ENCODE measurements at places on chromosomes 4 and X.

- no peak for DNase-seq
Observed at GRCh38 chr4:25929298-25929686, 15.3 kb downstream of the SMIM20 start.

GRCh38 chrX:331151-331824 is 12.7 kb upstream of the GTPBP6 start:
- DNase-seq = no peak

GRCh38 chr4:76764251-76764650 is 133.7 kb downstream of the SOWAHB start:
- DNase-seq = no peak

GRCh38 chrX:119954374-119954773 is 10.8 kb upstream of the NKAP start:
- DNase-seq = no peak

DNA sequence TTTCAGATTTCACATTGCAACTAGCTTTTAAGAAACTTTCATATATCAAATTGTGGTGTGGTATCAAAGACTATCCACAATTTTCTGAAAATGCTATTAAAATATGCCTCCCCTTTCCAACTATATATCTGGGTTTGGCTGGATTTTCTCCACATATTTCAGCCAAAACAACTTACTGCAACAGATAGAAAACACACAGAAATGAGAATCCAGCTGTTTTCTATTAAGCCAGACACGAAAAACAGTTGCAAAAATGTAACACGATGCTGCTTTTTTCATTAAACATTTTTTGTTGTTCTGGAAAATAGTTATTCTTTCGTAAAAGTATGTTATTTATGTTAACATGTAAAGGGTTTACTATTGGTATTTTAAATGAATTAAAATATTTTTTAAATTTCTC is 33.1 kb downstream of the DCTD start:
- DNase-seq = no peak

GRCh38 chr4:21134994-21135393 is 434.7 kb downstream of the PACRGL start:
- DNase-seq = no peak

GRCh38 chrX:8364369-8365141 is 100.1 kb upstream of the VCX3B start:
- DNase-seq = peak; percentile 52

GRCh38 chr4:59855630-59856352 is 1344.3 kb upstream of the ADGRL3 start:
- no peak for DNase-seq

DNA sequence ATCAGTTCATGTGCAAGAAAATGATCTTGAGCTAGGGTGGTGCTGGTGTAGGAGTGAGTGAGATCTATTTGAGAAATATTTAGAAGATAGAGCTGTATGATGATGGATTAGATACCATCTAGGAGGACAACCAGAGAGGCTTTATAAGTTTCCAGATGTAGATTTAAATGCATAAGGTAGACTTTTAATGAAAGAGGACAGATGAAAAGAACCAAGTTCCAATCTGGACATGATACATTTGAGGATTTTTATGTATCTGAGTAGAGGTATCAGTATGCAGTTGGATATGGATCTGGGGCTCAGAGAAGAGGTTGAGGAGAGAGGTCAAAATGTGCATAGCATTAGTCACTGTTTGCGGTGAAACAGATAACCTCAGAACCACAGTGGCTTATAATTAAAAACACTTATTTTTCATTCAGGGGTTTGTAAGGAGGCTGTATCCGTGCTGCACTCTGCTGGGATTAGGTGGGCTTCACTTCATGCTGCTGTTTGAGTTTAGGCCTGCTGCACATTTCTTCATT is 348.7 kb downstream of the BMPR1B start:
- DNase-seq = no peak

- no peak for DNase-seq
Observed at GRCh38 chr4:52076731-52077130, 25.6 kb downstream of the SPATA18 start.

DNA sequence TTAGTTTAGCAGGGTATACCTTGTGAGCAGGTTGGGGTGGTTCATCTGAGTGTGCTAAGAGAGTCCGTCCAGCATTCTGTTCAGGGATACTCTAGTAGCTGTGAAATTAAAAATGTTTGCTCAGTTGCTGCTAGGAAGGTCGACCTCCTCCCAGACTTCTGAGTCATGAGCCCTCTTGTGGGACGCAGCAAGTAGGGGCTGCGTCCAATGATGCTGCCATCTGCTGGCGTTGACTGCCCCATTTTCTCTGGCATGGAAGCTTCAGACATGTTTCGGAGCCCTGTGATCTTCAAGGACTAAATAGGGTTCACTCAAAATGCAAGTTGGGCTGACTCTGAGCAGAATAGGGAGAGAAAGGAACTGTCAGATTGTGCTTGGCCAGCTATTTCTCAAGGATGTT is 201.0 kb upstream of the ARSJ start:
- DNase-seq = peak; percentile 3

DNA sequence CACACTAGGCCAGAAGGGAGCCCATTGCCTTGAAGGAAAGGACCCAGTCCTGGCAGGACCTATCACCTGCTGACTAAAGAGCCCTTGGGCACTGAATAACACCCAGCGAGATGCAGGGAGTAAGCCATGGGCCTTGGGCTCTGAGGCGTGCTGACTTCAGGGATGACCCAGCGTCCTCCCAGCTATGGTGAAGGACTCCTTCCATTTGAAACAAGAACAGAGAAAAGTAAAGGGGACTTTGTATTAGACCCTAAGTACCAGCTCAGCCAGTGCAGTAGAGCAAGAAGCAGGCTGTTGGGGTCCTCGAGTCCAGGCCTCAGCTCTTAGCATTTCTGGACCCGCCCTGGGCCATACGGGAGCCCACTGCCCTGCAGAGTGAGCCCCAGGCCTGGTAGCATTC is 5.1 kb downstream of the ETDA start:
- no peak for DNase-seq
